ENCODE measurements at places on chromosomes 7 and 10.

GRCh38 chr10:113409175-113409574 lies 143.7 kb upstream of the HABP2 start:
- DNase-seq: no peak

DNA sequence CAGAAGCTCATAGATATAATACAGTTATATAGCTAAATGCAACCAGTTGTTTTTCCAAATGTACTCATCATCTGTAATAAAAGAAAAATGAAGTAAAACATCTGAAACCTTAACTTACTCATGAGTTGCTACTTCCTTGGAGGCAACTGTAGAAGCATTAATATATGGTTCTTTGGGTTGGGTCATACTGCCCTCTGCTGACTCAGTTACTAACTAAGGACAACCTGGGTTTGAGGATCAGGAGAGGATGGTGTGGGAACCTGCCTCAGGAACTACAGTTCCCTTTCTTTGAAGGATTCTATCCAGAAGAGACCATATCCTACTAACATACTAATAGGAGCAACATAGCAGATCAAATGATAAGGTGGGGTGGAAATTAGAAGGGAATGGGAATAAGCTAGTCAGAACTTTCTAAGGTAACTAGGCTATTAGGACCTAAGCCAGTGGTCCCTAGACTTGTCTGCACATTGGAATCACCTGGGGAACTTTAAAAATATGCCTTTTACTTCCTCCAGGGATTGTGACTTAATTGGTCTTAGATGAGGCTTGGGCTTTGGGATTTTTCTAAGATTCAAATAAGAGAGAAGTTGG lies 20.7 kb downstream of the COX15 start:
- no peak for DNase-seq

GRCh38 chr7:42761486-42761885 lies 150.4 kb downstream of the C7orf25 start:
- no peak for DNase-seq

- no peak for DNase-seq
Observed at GRCh38 chr7:136655414-136655813, 213.0 kb upstream of the CHRM2 start.

Measured in stimulated activated CD4-positive, alpha-beta T cell treated with anti-CD3 and anti-CD28 coated beads, Interleukin-1b, Interleukin-23, amount 100 ng/mL, for 1 hour (primary cell).